ENCODE measurements at places on chromosomes 13 and 19.

DNA sequence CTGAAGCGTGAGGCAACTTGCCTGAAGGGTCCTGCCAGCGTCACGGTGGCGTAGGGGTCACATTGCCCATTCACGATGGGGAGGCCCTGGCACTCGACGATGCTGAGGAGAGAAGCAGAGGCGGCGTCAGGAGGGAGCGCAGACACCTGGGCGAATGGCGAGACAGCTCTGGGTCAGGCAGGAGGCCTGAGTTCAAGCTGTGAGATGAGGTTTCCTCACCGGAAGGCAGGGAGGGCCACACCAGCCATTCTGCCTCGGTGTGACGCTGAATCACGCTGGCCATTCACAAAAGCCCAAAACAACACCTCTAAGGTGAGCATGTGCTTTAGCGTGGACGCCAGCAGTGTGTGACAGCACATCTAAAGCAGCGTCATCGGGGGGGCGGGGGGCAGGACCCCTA, 54.0 kb upstream of the C13orf46 start:
- no peak for DNase-seq

DNA sequence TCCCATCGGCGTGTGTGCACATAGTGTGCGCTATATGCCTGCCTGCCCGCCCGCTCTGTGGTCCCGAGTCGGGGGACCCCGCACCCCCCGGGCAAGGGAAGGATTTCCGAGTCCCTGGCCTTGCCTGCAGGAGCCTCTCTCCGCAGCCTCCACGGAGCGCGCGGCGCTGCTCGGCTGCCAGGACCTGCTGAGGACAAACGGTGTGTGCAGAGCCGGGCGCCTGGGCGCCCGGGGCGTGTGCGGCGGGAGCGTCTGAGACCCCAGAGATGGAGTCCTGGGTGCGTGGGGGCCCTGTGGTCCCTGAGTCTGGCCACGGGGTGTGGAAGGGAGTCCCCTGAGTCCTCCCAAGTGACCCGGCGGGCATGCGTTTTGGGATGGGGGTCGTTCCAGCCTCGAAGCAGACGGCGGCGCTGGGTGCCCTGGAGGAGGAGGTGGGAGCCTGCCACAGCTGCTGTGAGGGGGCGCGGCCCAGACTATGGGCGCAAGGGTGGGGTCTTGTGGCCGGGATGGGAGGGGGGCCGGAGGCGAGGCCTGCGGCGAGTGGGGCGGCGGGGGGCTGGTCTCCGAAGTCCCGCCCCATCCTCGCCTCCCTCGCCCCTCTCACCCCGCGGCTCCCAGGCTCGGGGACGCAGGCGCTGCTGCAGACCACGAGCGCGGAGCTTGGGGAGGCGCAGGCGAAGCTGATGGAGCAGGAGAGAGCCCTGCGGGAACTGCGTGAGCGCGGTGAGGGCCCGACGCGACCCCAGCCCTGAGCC, 25.3 kb downstream of the CLEC4M start:
- no peak for DNase-seq

- peak; percentile 94 for DNase-seq
Observed at GRCh38 chr19:45862564-45863334, at the start of gene SYMPK. Gene SYMPK (minus strand): TSS chr19:45863147. CDS start chr19:45854495, 8,652 bp downstream.

DNA sequence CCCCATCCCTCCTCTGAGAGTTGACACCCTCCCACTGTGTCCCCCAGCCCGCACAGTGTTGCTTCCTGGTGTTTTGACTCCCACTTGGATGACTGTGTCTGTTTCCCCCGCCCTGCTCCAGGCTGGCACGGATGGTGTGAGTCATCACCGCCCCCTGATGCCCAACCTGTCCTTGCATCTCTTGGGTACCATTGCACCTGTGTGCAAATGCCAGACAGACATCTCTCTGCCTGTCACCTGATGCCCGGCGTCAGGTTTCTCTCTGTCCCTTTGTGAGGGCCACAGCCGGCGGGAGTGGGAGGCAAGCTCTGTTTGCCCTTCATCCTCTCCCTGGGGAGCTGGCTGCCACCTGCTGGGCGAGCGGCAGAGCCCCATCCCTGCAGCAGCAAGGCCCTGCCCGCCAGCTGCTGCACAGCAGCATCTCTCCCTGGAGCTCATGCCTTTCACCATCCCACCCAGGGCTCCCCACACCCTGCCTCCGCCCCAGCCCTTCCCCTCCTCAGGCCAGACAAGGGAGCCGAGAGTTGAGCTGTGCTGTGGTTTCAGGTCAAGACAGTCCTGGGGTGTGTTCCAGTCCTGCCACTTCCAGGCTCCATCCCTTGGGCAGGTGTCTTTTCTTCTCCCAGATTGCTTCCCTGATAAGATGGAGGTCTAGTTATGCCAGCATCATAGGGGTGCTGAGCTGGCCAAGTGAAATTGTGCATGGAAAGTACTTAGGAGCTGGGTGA, 29.7 kb downstream of the NKPD1 start:
- DNase-seq = peak; percentile 53

GRCh38 chr19:52234406-52234805, 35.0 kb upstream of the ZNF766 start:
- no peak for DNase-seq

DNA sequence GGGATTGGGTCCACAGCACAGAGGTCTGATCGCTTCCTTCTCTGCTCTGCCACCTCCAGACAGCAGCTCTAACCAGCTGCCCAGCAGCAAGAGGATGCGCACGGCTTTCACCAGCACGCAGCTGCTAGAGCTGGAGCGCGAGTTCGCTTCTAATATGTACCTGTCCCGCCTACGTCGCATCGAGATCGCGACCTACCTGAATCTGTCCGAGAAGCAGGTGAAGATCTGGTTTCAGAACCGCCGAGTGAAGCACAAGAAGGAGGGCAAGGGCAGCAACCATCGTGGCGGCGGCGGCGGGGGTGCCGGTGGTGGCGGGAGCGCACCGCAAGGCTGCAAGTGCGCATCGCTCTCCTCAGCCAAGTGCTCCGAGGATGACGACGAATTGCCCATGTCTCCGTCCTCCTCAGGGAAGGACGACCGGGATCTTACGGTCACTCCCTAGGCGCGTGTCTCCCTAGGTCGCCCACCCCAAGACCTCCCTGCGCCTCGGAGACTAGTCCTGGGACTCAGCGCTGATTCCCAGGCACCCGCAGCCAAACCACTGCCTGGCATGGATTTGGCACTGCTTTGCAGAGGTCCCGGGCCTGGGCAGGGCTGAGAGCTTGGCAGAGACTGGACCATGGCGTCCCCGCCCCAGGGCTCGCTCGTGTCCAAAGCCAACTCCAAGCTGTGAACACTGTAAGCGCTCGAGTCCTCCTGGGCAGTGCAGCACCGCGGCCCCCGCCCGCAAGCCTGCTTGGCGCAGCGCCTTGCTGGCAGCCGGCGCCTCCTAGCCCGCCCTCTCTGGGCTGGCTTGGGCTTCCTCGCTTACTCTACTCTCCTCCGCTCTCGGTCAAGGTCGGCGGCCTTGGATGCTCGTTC, 1.5 kb downstream of the GSX1 start:
- DNase-seq = no peak

- DNase-seq = no peak
Observed at GRCh38 chr13:46495066-46495465, 57.9 kb upstream of the LRCH1 start.

GRCh38 chr13:33758113-33758512, 59.8 kb upstream of the RFC3 start:
- DNase-seq = no peak

DNA sequence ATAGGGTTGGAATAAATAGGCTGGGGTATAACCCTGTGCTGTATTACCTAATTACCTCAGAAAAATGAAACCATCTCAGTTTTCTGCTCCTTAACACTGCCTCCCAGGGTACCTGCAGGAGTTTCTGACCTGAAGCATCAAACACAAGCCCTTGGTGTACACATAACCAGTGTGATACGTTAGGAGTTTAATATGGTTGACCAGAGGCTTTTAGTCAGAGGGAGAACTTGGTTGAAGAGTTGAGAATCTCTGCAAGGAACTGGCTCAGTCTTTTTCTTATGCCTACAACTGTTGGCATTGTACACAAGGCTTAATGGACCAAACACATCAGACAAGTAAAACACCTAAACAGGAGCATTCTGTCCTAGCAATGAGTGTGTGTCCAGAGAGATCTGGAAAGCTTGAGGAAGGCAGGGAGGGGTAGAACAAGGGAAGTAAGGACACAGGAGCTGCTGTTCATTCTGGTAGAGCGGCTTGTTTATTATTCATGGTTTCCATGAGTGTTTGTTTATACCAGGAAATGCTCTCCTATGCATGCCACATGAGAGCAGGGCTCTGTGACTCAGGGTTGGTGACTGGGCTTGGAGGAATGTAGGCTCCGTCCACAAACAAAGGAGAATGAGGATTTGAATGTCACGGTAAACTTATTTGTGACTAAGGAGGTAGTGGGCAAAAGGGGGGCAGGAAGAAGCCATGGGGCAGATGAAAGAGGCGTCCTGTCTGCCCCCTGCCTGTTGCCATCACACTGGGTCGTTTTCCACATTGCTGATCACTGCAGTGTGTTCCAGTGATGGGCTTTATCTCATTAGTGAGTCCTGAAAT, 11.9 kb upstream of the SPATA13 start:
- DNase-seq = no peak

GRCh38 chr19:10000171-10000826, 10.0 kb downstream of the COL5A3 start:
- peak; percentile 66 for DNase-seq

DNA sequence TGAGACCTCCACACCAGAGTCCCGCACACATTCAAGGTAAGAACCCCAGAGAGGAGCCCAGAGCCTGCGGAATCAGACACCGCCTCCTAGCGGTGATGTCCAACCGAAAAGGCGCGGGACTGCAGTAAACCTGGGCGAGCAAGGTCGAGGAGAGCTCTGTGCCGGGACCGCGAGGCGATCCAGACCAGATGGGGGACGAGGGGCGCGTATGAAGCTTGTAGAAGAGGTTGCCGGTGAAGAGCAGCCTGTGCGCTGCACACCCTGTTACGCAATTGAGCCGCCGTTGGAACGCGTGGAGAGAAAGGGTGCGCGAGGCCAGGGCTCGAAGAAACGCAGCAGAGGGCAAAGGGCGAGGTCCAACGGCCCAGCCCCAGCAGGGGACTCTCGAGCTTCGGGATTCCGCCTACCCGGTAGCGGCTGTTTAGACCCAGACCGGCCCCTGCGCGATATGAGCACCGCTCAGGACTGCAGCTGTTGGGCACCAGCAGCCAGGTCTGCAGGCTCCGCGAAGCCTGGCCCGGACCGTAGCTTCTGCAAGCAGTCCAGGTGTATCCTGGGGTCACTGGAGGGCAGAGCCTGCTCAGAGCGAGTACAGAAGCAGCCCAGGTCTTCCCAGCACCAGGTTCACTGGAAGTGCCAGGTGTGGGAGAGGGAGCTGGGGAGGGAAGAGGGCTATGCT, 65.9 kb upstream of the ZNF599 start:
- DNase-seq = no peak

DNA sequence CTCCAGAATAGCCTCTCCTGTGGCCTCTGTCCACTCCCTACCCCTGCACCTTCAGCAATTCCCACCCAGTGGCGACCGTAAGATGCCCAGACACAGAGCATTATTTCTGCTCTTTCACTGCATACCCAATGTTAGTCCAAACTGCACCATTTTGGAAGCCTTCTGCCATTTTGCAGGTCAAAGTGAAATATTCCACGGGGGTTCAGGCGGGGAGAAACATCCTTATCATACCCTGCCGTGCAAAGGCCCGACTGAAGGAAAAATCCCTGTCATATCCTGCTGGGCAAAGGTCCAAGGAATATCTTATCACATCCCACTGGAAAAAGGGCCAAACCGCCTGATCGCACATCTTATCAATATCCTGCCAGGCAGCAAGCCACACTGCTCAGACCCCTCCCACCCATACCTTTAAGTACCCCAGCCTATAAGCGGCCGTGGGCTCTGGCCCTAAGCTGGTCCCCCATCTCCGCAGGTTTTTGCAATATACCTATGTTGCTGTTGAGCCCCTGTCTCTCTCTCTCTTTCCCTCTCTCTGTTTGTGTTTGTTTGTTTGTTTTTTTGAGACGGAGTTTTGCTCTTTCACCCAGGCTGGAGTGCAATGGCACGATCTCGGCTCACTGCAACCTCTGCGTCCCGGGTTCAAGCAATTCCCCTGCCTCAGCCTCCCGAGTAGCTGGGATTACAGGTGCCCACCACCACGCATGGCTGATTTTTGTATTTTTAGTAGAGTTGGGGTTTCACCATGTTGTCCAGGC, 18.2 kb downstream of the CLEC11A start:
- no peak for DNase-seq

DNA sequence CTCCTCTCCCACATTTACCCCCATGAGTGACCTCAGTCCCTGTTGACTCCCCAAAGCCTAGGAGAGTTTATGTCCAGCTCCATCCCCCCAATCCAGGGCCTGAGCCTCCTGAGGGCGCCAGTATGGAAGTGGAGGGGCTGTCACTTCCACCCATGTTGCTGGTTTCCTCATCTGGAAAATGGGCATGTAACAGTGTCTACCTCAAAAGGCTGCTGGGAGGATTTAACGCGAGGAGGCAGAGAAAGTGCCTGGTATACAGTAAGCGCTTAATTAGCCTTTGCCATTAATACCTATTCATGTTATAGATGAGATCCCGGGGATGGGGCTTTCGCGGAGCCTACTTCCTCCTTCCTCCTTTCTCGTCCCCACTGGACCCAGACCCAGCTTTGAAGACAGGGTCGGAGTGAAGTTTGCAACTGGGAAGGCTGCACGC, 476 bp downstream of the TYK2 start:
- DNase-seq = no peak

DNA sequence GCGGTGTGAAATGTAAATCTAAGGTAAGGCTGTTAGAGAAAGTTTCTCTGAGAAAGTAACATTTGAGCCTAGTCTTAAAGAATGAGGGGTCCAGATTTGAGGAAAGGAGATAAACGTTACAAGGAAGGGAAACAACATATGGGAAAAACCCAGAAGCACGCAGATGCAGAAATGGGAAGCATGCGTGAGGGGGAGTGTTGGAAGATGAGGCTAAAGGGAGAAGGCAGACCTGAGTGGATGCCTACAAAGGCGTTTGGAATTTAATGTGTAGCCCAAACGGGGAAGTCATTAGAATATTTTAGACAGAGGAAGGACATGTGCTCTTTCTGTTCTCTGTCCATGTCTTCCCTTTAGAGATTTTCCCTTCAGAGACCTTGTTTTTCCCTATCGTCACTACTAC, 61.0 kb downstream of the TPT1 start:
- DNase-seq = no peak

GRCh38 chr13:45439008-45439407, 20.8 kb upstream of the SLC25A30 start:
- DNase-seq = no peak

DNA sequence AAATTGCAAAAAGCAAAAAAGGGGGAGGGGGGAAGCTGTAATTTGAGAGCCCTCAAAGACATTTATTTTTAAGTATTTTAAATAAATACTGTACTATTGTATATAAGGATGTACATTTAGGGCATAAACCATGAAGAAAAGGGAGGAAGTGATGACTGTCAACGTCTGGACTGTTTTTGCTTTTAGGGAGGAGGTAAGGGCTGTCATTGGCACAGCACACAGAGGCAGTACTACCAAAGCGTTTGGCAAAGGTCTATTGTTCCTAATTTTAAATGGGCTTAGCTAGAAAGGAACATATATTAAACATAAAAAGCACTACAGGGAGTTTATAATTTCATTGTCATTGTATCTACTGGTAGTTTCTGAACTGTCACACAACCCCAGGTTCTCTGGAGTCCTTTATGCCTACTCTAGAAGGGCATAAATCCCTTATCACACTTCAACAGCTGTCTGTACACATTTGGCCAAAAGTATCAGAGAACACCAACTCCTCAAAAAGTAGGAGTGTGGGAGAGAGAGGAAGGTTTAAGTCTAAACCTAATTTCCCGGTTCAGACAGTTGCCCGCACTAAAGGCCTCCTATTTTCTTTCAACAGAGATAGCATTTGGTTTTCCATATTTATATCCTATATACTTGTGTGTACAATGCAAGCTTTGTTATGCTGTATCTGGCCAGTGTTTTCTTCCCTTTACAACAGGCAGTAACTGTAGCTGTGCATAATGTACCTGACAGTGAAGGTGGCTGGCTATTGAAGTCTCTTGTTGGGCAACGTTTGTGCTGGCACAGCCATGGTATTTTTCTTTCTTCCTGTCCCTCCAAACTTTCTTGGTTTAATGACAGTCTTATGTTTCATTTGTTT, 406.2 kb downstream of the KLF5 start:
- DNase-seq = no peak

Measured in SK-N-DZ (cell line).